ENCODE measurements at places on chromosomes 11 and 22.
A peak's percentile ranks its signal among the peaks of the same experiment; 100 is the strongest.

- DNase-seq: peak; percentile 26
These were observed 1457.7 kb downstream of the BRD1 start for GRCh38 chr22:48369789-48370507.

- no peak for DNase-seq
These were observed 66.1 kb downstream of the PANX1 start for GRCh38 chr11:94194712-94195111.

GRCh38 chr11:64566042-64566914 lies 24.7 kb upstream of the SLC22A12 start:
- no peak for DNase-seq

DNA sequence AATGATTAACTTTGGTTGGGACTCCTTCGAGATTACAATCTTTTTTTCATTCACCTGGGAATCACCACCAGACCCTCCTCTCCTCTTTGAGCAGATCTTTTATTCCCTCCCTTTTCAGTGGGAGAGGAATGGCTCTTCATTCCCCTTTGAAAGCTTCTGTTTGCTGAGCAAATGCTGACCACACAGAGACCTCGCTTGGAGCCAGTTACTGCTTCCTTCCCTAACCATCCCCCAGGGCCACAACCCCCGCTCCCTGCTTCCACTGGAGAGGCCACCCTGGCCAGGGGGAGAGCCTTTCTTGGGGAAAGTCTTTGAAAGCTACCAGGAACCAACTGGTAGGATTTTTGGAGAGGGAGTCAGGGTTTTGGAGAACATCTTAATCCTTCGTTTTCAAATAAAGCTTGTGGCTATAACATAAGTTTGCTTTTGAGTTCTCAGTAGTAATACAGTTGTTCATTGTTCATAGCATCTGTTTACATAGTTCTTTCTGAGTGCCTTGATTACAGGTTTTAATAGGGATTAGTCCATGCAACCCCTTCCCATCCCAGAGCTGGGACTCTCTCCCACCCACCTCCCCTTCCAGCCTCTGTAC lies 138.4 kb downstream of the DBX1 start:
- DNase-seq: no peak
